Thoracic aorta (tissue), 2 donors: ENCODE measurements at places on chromosomes 1 and 21. TPM values are rescaled to one million over a fixed set of nuclear protein-coding genes. Genes with fewer than 3 reads are reported as not detected.

SPRR1B gene
- not detected for total RNA-seq

SWT1 gene
- 9.2 TPM for total RNA-seq

NADK gene
- total RNA-seq = 91.9 TPM

EDEM3 gene
- 71.5 TPM for total RNA-seq

AK5 gene
- 1.4 TPM for total RNA-seq

WDR64 gene
- not detected for total RNA-seq

SRM gene
- 57.4 TPM for total RNA-seq

PODN gene
- total RNA-seq = 152 TPM

MCOLN3 gene
- total RNA-seq = 3.2 TPM

KRTAP10-7 gene
- total RNA-seq = not detected

PGLYRP3 gene
- total RNA-seq = not detected

TIE1 gene
- total RNA-seq = 23.7 TPM

CSMD2 gene
- 2.8 TPM for total RNA-seq

IRF2BP2 gene
- total RNA-seq = 114 TPM

DCDC2B gene
- total RNA-seq = not detected

TMEM51 gene
- 2.0 TPM for total RNA-seq

IQGAP3 gene
- total RNA-seq = 2.2 TPM

UBASH3A gene
- 1.3 TPM for total RNA-seq

DESI2 gene
- 42.2 TPM for total RNA-seq

HSPB7 gene
- 430 TPM for total RNA-seq

HSD3B1 gene
- total RNA-seq = not detected

SELP gene
- 9.3 TPM for total RNA-seq

CFAP74 gene
- not detected for total RNA-seq

HEYL gene
- total RNA-seq = 91.2 TPM

CFHR5 gene
- total RNA-seq = not detected

CD2 gene
- total RNA-seq = 3.0 TPM

MYOC gene
- total RNA-seq = 38.4 TPM

CHI3L1 gene
- 0.68 TPM for total RNA-seq

OR2G3 gene
- not detected for total RNA-seq
